Mesothelial cell of epicardium (in vitro differentiated cells): ENCODE measurements at places on chromosomes 2 and 18.

GRCh38 chr2:131577812-131578211 lies 50.1 kb downstream of the CCDC74A start:
- no peak overlapping the region for H3K4me3 ChIP-seq
- H3K27me3 ChIP-seq, result peaks cover 67% of the 10 kb centered on the region
- H3K4me1 ChIP-seq, result no peaks in the 10 kb centered on the region

DNA sequence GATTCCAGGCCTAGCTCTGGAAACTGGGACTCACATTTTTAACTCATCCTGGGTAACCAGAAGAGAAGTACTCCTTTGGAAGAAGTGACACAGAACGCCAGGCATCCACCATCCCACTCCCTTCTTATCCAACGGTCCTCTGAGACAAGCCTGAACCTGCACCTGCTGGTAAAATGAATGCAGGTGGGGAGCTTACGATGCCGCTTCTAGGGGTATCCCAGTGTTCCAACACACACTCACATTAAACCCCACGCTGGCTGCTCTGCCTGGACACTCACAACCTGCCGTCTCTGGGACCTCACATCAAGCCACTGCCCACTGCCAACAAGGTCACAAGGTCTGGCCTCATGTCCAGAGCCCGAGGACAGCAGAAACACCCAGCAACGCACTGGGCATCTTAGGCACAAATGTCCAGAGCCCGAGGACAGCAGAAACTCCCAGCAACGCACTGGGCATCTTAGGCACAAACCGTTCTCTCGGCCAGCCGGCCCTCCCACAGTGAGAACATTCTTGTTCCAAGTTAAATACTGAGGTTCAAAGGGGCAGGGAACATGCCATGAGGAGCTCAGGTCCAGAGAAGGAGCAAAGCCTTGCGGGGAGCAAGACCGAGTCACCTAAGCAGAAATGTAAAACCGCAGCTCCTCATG lies 9.9 kb downstream of the SLC66A2 start:
- no peaks in the 10 kb centered on the region for H3K4me1 ChIP-seq
- H3K4me3 ChIP-seq, result no peak overlapping the region

DNA sequence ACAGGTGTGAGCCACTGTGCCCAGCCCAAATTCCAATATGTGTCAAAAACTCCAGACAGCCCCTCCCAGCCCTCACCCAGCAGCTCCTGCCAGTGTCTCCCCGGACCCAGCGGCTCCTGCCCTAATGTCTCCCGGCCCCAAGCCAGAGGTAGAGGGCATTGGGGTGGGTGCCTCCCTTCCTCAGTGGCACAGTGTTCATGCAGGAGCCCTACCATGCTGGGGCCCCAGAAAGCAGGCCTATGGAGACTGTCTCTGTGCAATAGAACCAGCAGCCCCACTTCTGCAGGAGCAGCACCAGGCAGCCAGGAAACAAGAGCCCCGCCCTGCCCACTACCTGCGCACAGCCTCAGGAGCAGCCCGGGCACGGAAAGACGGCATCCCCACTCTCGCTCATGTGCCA lies 70.4 kb downstream of the EIPR1 start:
- H3K4me3 ChIP-seq, result no peak overlapping the region
- no peaks in the 10 kb centered on the region for H3K27me3 ChIP-seq
- no peak overlapping the region for H3K27ac ChIP-seq
- peaks cover 5% of the 10 kb centered on the region for H3K36me3 ChIP-seq

- no peaks in the 10 kb centered on the region for H3K27me3 ChIP-seq
- H3K4me1 ChIP-seq, result peaks cover 6% of the 10 kb centered on the region
- no peak overlapping the region for H3K27ac ChIP-seq
- no peak for DNase-seq
Measured at GRCh38 chr2:156456616-156457015, 20.4 kb downstream of the GPD2 start.

GRCh38 chr2:224162122-224162521 lies 123.0 kb upstream of the SERPINE2 start:
- H3K27ac ChIP-seq, result no peak overlapping the region
- peaks cover 3% of the 10 kb centered on the region for H3K27me3 ChIP-seq
- H3K4me3 ChIP-seq, result no peak overlapping the region
- peaks cover 4% of the 10 kb centered on the region for H3K4me1 ChIP-seq

GRCh38 chr2:150441784-150442183 lies 45.7 kb downstream of the RND3 start:
- H3K4me3 ChIP-seq, result no peak overlapping the region
- no peak for DNase-seq
- no peaks in the 10 kb centered on the region for H3K27me3 ChIP-seq
- H3K36me3 ChIP-seq, result no peaks in the 10 kb centered on the region
- H3K4me1 ChIP-seq, result peaks cover 19% of the 10 kb centered on the region
- peak overlapping the region; percentile 41 for H3K27ac ChIP-seq

- H3K4me1 ChIP-seq, result no peaks in the 10 kb centered on the region
- H3K36me3 ChIP-seq, result no peaks in the 10 kb centered on the region
- H3K27me3 ChIP-seq, result peaks cover 1% of the 10 kb centered on the region
- DNase-seq, result no peak
- no peak overlapping the region for H3K27ac ChIP-seq
Measured at GRCh38 chr2:233242231-233242927, 9.1 kb upstream of the ATG16L1 start.

GRCh38 chr18:79949697-79950487 lies 1.6 kb downstream of the SLC66A2 start:
- peaks cover 6% of the 10 kb centered on the region for H3K27me3 ChIP-seq
- H3K4me1 ChIP-seq, result peaks cover 16% of the 10 kb centered on the region
- no peak for DNase-seq
- H3K36me3 ChIP-seq, result peaks cover 3% of the 10 kb centered on the region
- H3K27ac ChIP-seq, result peak overlapping the region; percentile 21

DNA sequence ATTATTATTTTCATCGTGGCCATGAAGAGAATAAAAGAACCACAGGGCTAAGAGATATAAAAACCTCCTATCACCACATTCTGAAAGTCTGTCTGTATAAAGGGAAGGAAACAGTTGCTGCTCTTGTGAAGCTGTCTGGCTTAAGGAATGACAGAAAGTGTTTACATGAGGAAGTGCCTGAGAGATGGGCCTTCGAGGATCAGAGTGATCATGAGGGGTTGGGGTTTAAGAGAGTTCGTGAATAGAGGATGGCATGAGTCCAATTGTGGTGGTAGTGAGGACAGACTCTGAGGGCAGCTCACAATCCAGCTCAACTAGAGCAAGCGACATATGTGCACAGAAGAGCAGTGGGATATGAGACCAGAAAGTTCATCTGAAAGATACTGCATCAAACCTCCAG lies 65.8 kb upstream of the PIEZO2 start:
- no peak for DNase-seq
- no peak overlapping the region for H3K4me3 ChIP-seq
- no peak overlapping the region for H3K27ac ChIP-seq
- H3K36me3 ChIP-seq, result no peaks in the 10 kb centered on the region
- no peaks in the 10 kb centered on the region for H3K27me3 ChIP-seq

- H3K4me3 ChIP-seq, result no peak overlapping the region
- H3K27me3 ChIP-seq, result no peaks in the 10 kb centered on the region
- H3K4me1 ChIP-seq, result no peaks in the 10 kb centered on the region
- no peak for DNase-seq
- no peak overlapping the region for H3K27ac ChIP-seq
Measured at GRCh38 chr2:147829106-147829505, 15.7 kb upstream of the ACVR2A start.

- H3K4me3 ChIP-seq, result no peak overlapping the region
- no peaks in the 10 kb centered on the region for H3K4me1 ChIP-seq
- peaks cover 3% of the 10 kb centered on the region for H3K27me3 ChIP-seq
- no peaks in the 10 kb centered on the region for H3K36me3 ChIP-seq
Measured at GRCh38 chr2:233081731-233082221, 21.6 kb downstream of the INPP5D start.

DNA sequence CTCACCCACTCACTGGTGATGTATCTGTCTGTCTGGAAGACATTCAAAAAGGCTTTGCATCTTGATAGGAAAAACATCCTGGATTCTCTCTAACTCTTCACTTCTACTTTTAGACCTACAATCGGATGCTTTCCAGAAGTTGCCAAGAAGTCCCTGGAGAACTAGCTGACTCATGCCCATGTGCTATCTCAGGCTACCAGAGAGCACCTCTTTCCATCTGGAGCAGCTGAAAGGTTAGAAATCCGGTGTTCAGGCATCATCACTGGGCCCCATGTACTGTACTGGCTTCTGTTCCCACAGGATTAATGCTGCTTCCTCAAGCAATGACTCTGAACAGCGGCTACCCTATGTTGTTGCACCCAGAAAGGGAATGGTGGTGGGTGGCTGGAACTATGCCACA lies 259.0 kb downstream of the NBAS start:
- no peak overlapping the region for H3K4me3 ChIP-seq
- peaks cover 48% of the 10 kb centered on the region for H3K36me3 ChIP-seq
- no peaks in the 10 kb centered on the region for H3K4me1 ChIP-seq
- H3K27ac ChIP-seq, result no peak overlapping the region
- no peak for DNase-seq

DNA sequence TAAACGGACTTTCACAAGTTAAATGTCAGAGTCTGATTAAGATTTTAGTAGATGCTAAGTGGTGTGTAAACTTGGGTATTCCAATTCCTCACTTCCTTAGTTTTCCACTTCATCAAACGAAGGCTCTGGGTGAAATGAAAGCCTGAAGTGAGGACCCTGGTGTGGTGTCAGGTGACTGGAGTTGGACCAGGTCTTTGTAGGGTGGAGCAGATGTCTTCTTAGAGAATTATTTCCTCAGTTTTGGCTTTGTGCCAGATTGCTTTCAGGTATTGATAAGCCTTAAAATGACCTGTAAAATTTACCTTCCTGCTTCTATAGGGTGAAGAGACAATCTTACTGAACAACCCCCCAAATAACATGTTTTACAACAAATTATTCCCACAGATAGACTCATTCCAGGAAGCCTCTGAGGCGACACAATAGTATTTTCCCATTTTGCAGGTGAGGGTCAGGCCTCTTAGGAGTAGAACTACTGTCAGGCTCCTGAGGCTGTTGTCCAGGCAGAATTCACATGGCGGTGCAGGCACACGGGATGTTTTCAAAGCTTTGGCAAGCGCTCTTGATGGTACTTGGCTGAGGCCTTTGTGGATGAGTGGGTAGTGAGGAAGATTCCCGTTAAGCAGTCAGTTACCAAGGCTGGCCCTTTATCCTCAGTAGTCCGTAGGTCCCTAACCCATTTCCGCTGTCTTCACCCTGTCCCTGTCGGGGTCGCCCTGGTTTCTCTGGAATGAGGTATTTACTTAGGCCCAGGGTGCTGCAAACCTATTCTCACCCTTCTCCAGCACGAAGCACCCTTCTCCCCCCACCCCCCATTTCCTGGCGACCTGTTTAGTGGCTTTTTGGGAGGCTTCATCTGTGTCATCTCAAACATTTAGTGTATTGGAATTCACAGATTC lies 6.6 kb downstream of the RPS7 start:
- H3K4me1 ChIP-seq, result peaks cover 26% of the 10 kb centered on the region
- DNase-seq, result no peak
- H3K27me3 ChIP-seq, result no peaks in the 10 kb centered on the region
- H3K36me3 ChIP-seq, result peaks cover 35% of the 10 kb centered on the region

GRCh38 chr2:191411472-191411871 lies 166.3 kb downstream of the MYO1B start:
- no peaks in the 10 kb centered on the region for H3K4me1 ChIP-seq
- no peak overlapping the region for H3K27ac ChIP-seq
- H3K4me3 ChIP-seq, result no peak overlapping the region
- H3K36me3 ChIP-seq, result peaks cover 57% of the 10 kb centered on the region

GRCh38 chr2:144459286-144459685 lies 60.6 kb downstream of the ZEB2 start:
- H3K36me3 ChIP-seq, result peaks cover 6% of the 10 kb centered on the region
- H3K27me3 ChIP-seq, result no peaks in the 10 kb centered on the region
- no peak for DNase-seq
- no peak overlapping the region for H3K4me3 ChIP-seq

GRCh38 chr2:79083597-79084251 lies 4.1 kb downstream of the REG1B start:
- H3K27me3 ChIP-seq, result peaks cover 30% of the 10 kb centered on the region
- H3K4me1 ChIP-seq, result peaks cover 4% of the 10 kb centered on the region
- no peak overlapping the region for H3K4me3 ChIP-seq
- H3K27ac ChIP-seq, result no peak overlapping the region
- no peak for DNase-seq
- H3K36me3 ChIP-seq, result no peaks in the 10 kb centered on the region

DNA sequence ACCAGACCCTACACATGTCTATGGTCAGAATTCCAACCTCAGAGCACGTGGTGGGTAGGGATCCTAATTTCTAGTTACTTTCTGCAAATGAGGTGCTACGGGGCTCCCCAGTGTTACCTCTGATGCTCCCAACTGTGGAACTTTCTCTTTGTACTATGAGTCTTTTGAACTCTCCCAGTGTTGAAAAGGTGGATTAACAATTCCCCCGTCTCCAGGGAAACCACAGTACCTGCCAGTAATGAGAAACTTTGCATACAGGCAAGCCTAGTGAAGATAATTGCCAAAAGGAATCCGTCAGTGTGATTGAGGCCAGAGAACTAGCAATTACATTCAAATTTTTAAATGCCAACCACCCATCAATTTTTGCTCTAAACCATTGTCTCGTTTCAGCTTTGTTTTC lies 129.0 kb upstream of the FOSL2 start:
- peaks cover 18% of the 10 kb centered on the region for H3K36me3 ChIP-seq
- DNase-seq, result no peak
- peaks cover 18% of the 10 kb centered on the region for H3K4me1 ChIP-seq
- H3K27me3 ChIP-seq, result no peaks in the 10 kb centered on the region

DNA sequence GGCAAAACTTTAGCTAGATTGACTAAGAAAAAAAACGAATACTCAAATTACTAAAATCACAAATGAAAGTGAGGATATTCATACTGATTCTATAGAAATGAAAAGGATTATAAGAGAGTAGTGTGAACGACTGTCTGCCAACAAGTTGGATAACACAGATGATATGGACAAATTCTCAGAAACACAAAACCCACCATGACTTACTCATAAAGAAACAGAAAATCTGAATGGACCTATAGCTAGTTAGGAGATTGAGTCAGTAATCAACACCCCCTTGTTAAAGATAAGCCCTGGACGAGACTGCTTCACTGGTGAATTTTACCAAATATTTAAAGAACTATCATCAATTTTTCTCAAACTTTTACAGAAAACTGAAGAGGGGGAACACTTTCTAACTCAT lies 108.8 kb upstream of the TMEM200C start:
- peaks cover 7% of the 10 kb centered on the region for H3K4me1 ChIP-seq
- no peak overlapping the region for H3K27ac ChIP-seq
- DNase-seq, result no peak
- H3K4me3 ChIP-seq, result no peak overlapping the region

GRCh38 chr2:12347066-12347493 lies 369.7 kb upstream of the TRIB2 start:
- no peak overlapping the region for H3K4me3 ChIP-seq
- no peaks in the 10 kb centered on the region for H3K27me3 ChIP-seq
- H3K4me1 ChIP-seq, result peaks cover 19% of the 10 kb centered on the region
- no peaks in the 10 kb centered on the region for H3K36me3 ChIP-seq

GRCh38 chr2:76193089-76193488 lies 482.4 kb upstream of the GCFC2 start:
- no peaks in the 10 kb centered on the region for H3K36me3 ChIP-seq
- peaks cover 7% of the 10 kb centered on the region for H3K4me1 ChIP-seq

- no peaks in the 10 kb centered on the region for H3K4me1 ChIP-seq
- no peak overlapping the region for H3K27ac ChIP-seq
- H3K27me3 ChIP-seq, result no peaks in the 10 kb centered on the region
- no peak for DNase-seq
- no peak overlapping the region for H3K4me3 ChIP-seq
Measured at GRCh38 chr2:83823229-83823628, 635.9 kb downstream of the SUCLG1 start.

- H3K27me3 ChIP-seq, result peaks cover 4% of the 10 kb centered on the region
- no peak overlapping the region for H3K27ac ChIP-seq
- no peaks in the 10 kb centered on the region for H3K4me1 ChIP-seq
- H3K36me3 ChIP-seq, result no peaks in the 10 kb centered on the region
- no peak for DNase-seq
Measured at GRCh38 chr2:148528356-148529064, 116.0 kb upstream of the EPC2 start.
